Stimulated activated CD8-positive, alpha-beta memory T cell treated with anti-CD3 and anti-CD28 coated beads, Interleukin-7, amount 100 ng/mL, for 24 hours (primary cell): ENCODE measurements at places on chromosomes 5 and 9.

- DNase-seq, result no peak
These were observed 626.7 kb downstream of the CCDC171 start for GRCh38 chr9:16179566-16179965.

GRCh38 chr9:126157826-126158587, 168.6 kb upstream of the MVB12B start:
- no peak for DNase-seq

DNA sequence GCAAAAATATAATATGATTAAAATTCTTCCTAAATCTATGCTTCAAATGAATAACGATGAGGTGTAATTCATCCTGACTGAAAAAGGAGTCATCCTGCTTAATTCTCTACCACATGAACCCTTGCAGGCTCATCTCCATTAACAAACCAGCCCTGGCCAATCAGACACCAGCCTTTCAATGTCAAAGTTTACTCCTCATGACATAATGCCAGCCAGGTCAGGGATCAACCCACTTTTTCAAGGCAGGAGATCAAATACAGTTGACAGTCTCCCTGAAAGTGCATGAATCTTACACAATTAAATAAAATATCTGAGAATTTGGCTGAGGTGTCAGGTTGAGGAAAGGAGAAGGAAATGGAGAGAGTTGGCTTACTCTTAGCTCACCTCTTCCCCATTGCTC, 7.0 kb downstream of the GRIN3A start:
- DNase-seq, result no peak

- DNase-seq, result no peak
These were observed 593.3 kb downstream of the CDK5RAP2 start for GRCh38 chr9:119986713-119987112.

- no peak for DNase-seq
These were observed 247.4 kb downstream of the PRELID2 start for GRCh38 chr5:145587710-145588109.

DNA sequence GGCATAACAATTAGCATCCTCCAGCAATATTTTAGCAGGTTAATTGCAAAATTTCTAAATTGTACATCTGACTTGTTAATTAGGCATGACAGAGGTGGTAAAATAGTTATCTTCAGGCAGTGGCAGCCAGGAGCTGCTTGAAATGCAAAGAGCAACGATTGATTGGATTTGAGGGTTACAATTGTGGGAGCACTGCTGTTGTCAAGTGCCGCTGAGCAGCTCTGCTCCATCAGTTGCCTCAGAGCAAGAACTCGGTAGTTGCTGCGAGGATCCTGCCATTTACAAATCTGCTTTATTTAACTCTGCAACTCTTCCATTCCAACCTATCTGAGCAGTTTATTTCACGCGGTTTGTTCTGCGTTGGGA, 12.6 kb downstream of the PBX3 start:
- DNase-seq, result no peak

GRCh38 chr5:123371575-123372179, 51.5 kb downstream of the CEP120 start:
- DNase-seq, result no peak
